ENCODE measurements at places on chromosomes 13 and 19.

DNA sequence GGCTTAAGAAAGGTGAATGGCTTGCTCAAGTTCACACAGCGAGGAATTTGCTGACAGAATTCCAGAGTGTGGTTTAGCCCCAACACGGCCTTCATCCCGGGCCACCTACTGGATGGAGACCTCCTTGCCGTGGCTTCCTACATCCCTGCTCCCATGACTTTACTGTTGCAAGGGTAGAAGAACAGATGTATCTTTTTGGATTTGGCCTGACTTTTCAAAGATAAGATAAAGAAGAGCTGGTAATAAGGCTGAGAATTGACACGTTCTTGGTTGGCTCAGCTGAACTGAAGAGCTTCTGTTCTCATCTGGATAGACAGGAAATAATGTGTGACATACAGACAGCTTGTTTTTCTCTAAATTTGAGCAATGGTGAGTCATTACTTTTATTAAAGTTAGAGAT, 113.1 kb downstream of the KLF5 start:
- DNase-seq = peak; percentile 46

- no peak for DNase-seq
These were observed 342 bp downstream of the ASF1B start for GRCh38 chr19:14135985-14136508.

DNA sequence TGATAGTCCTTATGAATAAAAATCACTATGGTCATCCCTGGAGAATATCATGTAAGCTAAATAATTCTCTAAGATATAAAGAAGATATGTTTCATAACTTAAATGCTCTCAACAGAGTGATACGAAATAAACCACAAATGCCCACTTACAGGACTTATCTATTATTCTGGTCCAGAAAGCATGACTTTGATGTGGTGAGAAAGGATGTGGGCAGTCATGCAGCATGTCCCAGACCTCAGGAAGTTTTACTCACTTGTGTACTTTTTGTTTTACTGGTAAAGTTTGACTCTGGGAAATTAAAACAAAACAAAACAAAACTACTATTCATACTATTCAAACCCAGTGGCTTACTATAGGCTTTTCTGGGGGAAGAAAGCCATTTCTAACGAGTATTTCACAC, 483.2 kb upstream of the SLITRK6 start:
- no peak for DNase-seq

DNA sequence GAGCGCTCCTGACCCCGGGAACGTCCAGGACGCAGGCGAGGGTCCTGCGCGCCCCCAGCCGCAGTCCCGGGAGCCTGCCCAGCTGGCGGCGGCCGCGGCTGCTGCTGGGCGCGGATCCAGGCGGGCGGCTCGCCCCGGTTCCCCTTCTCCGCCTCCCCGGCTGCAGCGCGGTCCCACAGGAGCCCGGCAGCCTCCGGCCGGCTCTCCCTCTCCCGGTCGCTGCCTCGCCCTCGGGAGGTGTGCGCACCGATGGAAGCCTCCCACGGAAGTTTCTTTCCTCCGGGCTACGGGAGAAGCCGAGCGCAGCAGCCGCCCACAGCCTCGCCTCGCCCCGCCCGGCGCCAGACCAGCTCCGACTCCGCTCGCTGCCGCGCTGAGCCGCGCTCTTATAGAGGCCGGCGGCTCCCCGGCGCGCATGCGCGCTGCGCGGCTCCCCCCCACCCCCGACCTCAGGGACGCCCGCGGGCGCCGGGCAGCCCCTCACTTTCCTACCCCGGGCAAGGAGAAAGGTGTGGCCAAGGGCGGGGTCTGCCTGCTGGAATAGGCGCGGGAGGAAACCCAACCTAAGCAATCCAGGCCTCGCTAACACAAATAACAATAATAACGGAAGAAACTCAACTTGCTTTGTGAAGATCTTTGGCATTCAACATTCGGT, at the start of gene SHISA2:
Gene SHISA2 (minus strand): TSS at position 360 of the 655 bp plus-strand sequence. CDS start 1,041 bp downstream, outside the sequence.
- peak; percentile 12 for DNase-seq

- no peak for DNase-seq
These were observed 49.5 kb upstream of the PABPC3 start for GRCh38 chr13:25046274-25046984.
